Activated T-cell treated with anti-CD3 and anti-CD28 coated beads, Interleukin-2, amount 50 U/mL, for 72 hours (primary cell): ENCODE measurements at places on chromosomes 1 and 21.

DNA sequence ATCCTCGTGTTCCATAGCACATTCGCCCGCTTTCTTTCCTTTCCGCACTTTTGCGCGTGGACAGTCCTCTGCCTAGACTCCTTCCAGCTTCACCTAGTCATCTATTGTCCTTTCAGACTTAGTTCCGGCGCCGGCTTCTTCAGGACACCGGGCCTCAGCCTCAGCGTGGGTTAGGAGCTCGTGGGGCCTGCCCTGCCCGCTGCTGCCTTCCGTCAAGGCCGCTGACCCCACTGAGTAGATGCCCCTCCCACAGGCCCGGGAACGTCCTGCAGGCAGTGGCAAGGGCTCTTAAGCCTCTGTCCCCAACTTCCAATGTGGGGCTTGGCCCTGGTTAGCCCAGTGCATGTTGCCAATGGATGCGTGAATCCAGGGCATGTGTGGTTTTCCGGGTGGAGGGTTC, 11.4 kb downstream of the DMRTB1 start:
- H3K4me1 ChIP-seq = no peaks in the 10 kb centered on the region
- no peak overlapping the region for H3K4me3 ChIP-seq
- no peaks in the 10 kb centered on the region for H3K27me3 ChIP-seq
- no peak for DNase-seq
- no peaks in the 10 kb centered on the region for H3K36me3 ChIP-seq
- no peak overlapping the region for H3K27ac ChIP-seq

GRCh38 chr21:26804895-26805609, 40.2 kb downstream of the ADAMTS1 start:
- no peak for DNase-seq
- no peaks in the 10 kb centered on the region for H3K4me1 ChIP-seq
- H3K4me3 ChIP-seq = no peak overlapping the region
- no peaks in the 10 kb centered on the region for H3K36me3 ChIP-seq
- H3K27me3 ChIP-seq = peaks cover 5% of the 10 kb centered on the region

DNA sequence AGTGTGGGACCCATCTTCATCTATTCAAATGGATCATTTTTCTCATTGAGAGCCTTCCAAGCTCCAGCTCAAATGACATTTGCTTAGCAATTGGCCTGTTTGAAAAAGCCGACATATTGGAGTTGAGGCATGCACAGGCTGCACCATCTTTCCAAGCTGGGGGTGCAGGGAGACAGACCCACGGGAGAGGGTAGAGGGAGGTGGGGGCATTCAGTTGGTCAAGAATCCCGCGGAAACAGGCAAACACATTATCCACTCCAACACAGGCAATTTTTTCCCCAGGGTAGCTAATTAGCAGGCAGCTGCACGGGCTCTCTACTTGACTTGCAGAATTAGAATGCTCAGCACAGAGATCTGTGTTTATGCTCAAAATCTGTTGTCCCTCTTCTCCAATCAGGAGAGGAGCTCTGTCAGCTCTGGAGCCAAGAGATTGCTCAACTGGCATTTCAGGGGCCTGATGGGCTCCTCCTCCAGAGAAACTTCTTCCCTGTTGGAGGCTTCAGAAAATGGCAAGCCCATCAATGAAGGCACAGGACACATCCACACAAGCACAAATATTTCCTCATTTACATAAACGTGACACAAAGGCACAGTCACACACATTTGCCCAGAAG, 267.8 kb downstream of the FOXD2 start:
- H3K27ac ChIP-seq = no peak overlapping the region
- H3K36me3 ChIP-seq = no peaks in the 10 kb centered on the region
- no peak overlapping the region for H3K4me3 ChIP-seq
- no peak for DNase-seq
- peaks cover 35% of the 10 kb centered on the region for H3K27me3 ChIP-seq

DNA sequence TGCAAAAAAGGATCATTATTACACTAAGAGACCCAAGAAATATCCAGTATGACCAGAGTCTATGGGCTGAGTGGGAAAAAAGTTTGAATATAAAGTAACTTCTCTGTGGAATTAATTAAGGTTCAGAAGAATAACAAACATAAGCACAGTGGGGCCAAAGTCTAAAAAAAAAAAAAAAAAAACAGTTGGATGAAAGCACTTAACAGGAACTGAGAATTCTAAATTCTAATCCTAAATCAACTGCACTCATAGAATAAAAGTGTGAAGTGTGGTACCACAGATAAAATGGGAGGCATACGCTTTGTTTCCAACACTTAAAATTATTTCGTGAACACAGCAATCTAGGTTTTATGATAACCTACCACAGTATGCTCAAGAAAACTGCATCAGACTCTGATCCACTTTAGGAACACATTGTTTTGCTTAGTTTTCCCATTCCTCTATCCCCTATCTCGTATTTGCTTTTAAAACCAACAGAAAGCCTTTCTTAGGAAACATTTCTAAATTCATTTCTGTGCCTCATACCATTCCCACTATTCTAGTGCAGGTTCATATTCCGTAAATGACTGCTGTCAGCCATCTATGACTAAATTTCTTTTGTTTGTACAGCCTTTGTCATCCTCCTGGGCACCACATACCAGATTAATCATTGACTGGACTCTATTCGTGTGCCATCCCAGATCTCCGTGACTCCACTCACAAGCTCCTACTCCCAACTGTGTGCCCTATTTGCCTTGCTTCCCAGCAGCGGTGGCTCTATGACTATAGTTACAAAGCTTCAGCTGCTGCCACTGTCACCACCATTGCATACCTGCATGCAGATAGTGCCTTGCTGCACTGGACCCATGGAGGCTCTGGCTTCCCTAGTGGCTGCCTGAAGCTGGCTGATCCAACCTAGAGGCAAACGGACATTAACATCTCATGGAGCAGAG, 24.9 kb downstream of the CHML start:
- no peak overlapping the region for H3K27ac ChIP-seq
- DNase-seq = no peak
- peaks cover 38% of the 10 kb centered on the region for H3K4me1 ChIP-seq

- H3K36me3 ChIP-seq = no peaks in the 10 kb centered on the region
- no peak for DNase-seq
- H3K27ac ChIP-seq = peak overlapping the region; percentile 100
- H3K4me3 ChIP-seq = peak overlapping the region; percentile 85
These were observed 49.1 kb downstream of the ATP2B4 start for GRCh38 chr1:203675596-203676347.

DNA sequence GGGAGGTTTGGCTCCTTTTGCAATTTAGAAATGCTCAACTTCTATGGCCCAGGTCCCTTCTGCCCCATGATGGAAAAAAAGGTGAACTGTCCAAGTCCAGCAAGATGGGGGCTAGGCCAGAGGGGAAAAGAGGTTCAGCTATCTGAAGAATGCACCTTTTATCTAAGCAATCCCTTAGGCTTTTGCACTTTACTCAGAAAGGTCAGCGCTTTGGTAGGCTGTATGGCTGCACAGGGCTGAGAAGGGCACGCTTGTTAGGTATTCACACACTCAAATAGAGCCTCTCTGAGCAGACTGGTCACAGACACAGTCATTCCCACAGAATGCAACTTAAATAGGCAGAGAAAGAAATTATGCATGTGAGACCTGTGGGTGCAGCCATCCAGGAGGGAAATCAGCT, 31.0 kb downstream of the KANK4 start:
- no peak overlapping the region for H3K27ac ChIP-seq
- no peaks in the 10 kb centered on the region for H3K36me3 ChIP-seq
- H3K27me3 ChIP-seq = peaks cover 9% of the 10 kb centered on the region
- no peaks in the 10 kb centered on the region for H3K4me1 ChIP-seq
- no peak for DNase-seq
- H3K4me3 ChIP-seq = no peak overlapping the region

- DNase-seq = no peak
- H3K27ac ChIP-seq = no peak overlapping the region
- H3K4me3 ChIP-seq = no peak overlapping the region
- H3K27me3 ChIP-seq = no peaks in the 10 kb centered on the region
- no peaks in the 10 kb centered on the region for H3K4me1 ChIP-seq
- H3K36me3 ChIP-seq = no peaks in the 10 kb centered on the region
These were observed 1659.6 kb downstream of the NCAM2 start for GRCh38 chr21:22657781-22658180.

DNA sequence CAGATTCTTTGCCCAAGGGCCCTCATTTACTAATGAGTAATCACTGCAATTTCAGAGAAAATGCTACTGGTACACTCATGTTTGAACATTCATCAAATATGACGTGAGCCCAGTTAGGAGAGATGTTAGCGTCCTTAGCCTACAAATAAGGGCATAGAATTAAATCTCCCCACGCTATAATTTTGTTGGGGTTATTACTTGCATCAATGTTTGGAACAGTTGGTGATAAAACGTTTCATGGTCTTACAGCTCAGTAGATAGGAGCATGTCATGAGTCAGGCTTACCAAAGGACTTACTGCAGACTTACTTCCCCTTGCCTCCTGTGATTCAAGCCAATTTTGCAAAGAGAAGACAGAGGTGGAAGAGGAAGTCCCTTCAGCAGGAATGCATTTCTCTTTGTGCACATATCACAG, 304.0 kb downstream of the KIF26B start:
- no peak overlapping the region for H3K4me3 ChIP-seq
- no peaks in the 10 kb centered on the region for H3K4me1 ChIP-seq
- H3K27me3 ChIP-seq = no peaks in the 10 kb centered on the region

DNA sequence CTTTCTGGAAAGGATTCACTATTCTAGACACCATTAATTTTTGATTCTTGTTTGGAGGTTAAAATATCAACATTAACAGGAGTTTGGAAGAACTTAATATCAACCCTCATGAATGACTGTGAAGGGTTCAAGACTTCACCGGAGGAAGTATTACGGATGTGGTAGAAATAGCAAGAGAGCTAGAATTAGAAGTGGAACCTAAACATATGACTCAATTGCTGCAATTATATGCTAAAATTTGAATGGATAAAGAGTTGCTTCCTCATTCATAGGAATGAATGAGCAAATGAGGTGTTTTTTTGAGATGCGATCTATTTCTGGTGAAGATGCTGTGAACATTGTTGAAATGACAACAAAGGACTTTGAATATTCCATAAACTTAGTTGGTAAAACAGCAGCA, 77.9 kb upstream of the TNFSF4 start:
- no peak overlapping the region for H3K27ac ChIP-seq
- H3K27me3 ChIP-seq = peaks cover 8% of the 10 kb centered on the region
- H3K4me1 ChIP-seq = no peaks in the 10 kb centered on the region
- no peak for DNase-seq
- H3K4me3 ChIP-seq = no peak overlapping the region
- H3K36me3 ChIP-seq = peaks cover 1% of the 10 kb centered on the region

DNA sequence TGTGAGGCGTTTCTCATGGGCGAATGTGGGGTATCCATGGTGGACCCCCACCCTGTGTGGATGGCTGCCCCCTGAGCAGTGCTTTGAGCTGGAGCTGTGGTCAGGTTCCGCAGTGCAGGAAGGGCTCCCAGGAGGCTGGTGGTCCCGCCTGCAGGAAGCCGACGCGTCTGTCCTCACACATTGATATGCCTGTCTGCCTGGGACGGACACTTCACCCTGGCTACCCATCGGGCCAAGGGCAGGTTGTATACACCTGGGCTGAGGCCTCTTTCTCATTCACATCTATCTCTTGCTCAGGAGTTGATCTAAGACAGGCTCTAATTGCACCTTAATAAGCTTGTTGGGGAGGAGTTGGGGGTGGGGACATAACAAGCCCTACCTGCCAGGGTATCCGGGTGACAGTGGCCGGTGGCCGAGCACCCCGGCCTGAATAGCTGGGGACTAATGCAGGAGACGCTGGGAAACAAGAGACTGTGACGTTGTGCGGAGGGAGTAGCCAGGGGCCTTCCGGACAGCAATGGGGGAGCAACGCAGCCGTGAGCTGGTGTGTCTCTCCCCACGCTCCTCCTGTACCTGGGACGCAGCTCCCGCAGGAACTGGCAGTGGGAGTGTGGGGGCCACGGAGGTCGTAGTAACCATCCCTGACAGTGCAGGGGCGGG, 21.7 kb downstream of the PDXK start:
- peaks cover 6% of the 10 kb centered on the region for H3K36me3 ChIP-seq
- H3K4me3 ChIP-seq = no peak overlapping the region
- DNase-seq = no peak
- no peaks in the 10 kb centered on the region for H3K27me3 ChIP-seq
- H3K27ac ChIP-seq = no peak overlapping the region
- H3K4me1 ChIP-seq = peaks cover 11% of the 10 kb centered on the region

DNA sequence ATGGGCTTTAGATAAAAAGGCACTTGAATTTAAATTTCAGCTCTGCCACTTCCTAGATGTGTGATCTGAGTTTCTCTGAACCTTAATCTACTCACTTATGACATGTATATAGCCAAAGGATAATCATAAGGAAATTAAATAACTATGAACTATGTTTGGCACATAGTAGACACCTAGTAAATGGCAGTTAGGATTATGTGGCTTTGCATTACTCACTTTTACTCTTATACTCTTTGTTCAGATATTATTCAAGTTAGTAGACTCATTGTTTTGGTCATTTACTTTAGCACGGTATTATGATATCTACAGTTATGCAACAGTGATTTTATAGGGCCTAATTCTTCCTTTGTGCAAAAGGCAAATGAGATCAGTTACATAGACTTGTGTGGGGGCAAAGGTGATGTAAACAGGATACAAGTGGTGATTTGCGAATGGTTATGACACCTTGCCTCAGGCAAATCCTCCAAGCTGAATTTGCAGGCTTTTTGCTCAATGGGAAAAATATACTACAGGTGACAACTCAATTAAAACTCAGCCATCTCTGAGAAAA, 297.2 kb upstream of the PBX1 start:
- no peaks in the 10 kb centered on the region for H3K27me3 ChIP-seq
- DNase-seq = no peak
- no peak overlapping the region for H3K27ac ChIP-seq
- no peaks in the 10 kb centered on the region for H3K4me1 ChIP-seq
- H3K36me3 ChIP-seq = no peaks in the 10 kb centered on the region

DNA sequence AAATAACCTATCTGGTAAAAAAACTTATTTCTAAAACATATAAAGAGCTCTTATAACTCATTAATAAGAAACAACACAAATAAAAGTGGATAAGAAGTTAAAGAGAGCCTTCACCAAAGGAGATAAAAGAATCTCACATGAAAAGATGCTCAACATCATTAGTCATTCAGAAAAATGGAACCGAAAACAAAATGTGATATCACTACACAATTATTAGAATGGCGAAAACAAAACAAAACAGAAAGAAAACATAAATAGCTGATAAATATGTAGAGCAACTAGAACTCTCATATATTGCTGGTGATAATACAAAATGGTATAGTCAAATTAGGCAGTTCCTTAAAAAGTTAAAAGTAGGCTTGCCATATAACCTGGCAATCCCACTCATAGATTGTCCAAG, 1109.3 kb downstream of the PLA2G4A start:
- no peak for DNase-seq
- no peak overlapping the region for H3K4me3 ChIP-seq
- H3K4me1 ChIP-seq = no peaks in the 10 kb centered on the region
- H3K27ac ChIP-seq = no peak overlapping the region
- H3K36me3 ChIP-seq = no peaks in the 10 kb centered on the region

DNA sequence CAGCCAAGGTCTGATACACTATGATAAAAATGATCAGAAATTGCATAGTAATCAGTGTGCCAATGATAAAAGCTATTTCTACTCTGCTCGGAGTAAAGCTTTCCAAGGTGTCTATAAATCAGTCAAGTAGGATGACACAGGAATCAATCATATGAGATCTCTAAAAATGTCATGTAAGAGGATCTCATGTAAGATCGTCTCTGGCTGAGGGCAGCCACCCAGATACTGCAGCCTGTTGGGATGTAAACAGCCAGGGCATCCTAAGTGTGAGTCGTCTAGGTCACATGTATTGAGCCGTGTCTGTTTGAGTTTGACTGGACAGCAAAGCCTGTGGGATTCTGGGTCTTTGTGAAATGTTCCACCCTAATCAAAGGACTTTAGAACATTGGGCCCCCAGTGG, 2.8 kb upstream of the TEX35 start:
- no peaks in the 10 kb centered on the region for H3K36me3 ChIP-seq
- H3K27me3 ChIP-seq = no peaks in the 10 kb centered on the region
- no peak overlapping the region for H3K27ac ChIP-seq
- H3K4me1 ChIP-seq = no peaks in the 10 kb centered on the region
- DNase-seq = no peak
